Islet precursor cell (in vitro differentiated cells): ENCODE measurements at places on chromosomes 5 and 9.

- DNase-seq = peak; percentile 80
These were observed 424.1 kb upstream of the KIF2A start for GRCh38 chr5:61881821-61882487.

- DNase-seq = peak; percentile 60
These were observed 428.8 kb upstream of the CLINT1 start for GRCh38 chr5:158287643-158288271.

- no peak for DNase-seq
These were observed 46.4 kb downstream of the MOCS2 start for GRCh38 chr5:53063176-53063575.

- DNase-seq = no peak
These were observed 6.4 kb downstream of the LMBRD2 start for GRCh38 chr5:36145311-36145710.

- DNase-seq = no peak
These were observed 25.3 kb upstream of the APBA1 start for GRCh38 chr9:69697475-69697874.

DNA sequence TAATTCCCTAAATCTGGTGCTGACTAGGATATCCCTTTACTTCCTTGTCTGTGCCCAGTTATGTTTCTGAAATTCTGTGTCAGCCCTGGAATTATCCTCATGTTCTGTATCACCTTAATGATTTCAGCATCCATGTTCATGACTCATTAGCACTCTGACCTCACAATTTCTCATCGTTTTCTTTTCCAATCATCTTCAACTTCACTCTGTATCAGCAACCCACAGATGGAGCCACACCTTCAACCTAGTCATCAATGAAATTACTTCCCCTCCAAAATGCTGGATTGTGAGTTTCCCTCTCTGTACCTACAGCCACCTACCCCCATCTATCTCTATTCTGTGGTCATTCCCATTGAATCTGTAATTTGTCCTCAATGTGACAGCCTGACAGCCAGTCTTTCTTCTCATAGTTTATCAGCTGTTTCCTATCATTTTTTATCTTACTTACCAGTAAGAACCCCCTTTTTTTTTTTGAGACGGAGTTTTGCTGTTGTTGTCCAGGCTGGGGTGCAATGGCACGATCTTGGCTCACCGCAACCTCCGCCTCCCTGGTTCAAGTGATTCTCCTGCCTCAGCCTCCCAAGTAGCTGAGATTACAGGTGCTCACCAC lies 3.1 kb upstream of the IL6ST start:
- DNase-seq = no peak

DNA sequence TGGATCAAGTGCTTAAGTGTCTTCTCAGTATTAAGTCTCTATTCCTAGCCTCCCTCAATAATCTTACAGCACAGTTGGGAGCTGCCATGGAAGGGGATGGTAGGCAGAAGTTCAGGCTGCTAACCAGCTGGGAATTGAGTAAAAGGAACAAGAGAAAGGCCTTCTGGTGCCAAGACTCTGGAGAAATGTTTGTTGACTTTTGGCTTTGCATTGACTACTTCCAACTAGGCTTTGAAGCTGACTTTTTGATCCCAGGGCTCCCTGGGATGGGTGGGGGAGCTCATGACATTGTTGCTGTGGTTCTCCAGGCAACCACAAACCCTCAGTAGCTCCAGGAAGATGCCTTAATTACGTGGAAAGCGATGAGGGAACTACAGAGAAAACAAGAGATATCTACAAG lies 85.2 kb upstream of the HTR4 start:
- DNase-seq = no peak

DNA sequence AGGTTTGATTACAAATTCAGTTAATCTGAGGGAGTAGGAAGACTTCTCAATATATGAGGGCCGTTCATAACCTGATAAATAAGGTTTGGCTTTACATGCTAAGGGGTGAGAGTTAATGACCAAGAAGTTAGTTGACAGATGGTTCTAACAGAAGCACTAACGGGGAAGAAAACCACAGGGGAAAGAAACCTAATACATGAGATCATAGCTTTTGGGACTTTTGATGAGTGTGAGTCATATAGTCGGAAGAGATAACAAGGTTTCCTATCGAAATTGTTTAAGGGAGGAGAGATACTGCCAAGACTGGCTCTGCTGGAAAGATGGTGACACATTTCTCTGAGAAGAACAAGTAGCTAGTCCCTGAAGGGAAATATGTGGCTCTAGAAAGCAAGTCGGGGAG lies 140.1 kb downstream of the COX7C start:
- no peak for DNase-seq

- DNase-seq = no peak
These were observed 9.9 kb upstream of the RNF130 start for GRCh38 chr5:180081481-180081880.

DNA sequence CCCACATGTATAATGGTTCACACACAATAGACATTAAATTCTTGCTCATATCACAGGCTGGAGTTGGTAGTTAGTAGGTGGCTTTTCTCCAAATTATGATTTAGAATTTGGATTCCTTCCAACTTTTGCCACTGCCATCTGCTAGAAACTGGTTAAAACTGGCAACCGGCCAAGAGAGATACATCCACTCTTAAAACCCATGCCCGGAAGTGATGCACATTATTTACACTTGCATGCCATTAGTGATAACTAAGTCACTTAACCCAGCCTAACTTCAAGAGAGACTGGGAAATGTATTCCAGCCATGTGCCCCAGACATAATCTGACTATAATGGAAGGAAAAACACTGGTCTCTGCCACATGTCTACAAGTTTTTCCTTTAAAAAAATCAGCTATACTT lies 395.7 kb upstream of the SEMA6A start:
- no peak for DNase-seq

DNA sequence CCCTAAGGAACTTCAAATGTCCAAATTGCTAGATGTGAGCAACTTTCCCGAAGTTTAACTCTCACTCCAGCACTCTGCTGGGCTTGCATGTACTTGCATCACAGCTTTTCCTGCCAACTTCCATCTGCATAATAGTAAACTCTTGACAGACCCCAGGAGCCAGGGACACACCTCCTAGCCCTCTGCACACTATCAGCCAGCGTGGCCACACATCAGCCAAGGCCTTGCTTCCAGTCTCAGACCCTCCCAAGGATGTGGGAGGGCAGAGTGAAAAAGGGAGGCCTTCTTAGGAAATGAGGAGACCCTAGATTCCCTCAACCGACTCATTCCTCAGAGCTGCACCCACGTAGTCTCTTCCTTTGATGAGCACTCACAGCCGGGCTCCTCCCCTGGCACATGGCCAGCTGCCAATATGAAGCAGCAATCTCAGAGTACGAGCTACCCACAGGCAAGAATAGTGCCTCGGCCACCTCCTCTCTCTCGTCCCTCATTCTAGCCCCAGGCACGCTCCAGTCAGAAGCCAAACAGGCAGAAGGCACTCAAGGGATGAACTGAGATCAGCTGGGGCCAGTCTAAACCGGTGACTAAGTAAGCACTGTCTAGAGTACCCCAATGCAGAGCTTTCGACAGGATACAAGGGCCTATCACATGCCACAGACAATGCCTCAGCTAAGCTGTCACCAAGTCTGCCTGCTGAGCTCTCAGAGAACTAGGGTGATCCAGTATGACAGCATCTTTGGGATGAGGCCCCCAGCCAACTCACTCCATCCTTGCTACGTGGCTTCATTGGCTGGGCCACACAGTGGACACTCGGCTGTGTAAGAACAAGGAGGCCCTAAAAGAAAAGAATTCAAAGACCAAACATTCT lies 2.3 kb downstream of the P4HA2 start:
- peak; percentile 60 for DNase-seq

GRCh38 chr9:136695955-136696354 lies 8.7 kb upstream of the AGPAT2 start:
- no peak for DNase-seq

DNA sequence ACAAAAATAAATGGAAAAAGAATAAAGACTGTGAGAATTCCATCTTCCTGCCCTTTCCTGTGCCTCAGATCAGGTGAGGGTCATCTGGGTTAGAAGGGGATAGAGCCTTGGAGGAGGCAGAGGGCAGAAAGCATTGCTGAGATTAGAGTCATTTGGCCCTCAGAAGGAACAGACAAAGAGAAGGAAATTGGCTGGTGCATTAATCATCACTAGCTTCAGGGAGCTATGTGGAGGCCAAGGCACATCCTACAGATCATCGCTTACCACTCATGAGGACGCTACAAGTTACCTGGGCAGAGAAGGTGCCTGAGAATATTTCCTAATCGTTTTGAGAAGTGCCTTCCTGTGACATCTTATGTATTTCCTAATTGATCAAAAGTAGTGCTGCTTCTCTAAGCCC lies 74.5 kb downstream of the C7 start:
- no peak for DNase-seq

- DNase-seq = peak; percentile 46
These were observed 90.7 kb downstream of the CACNA1B start for GRCh38 chr9:137968235-137968634.

DNA sequence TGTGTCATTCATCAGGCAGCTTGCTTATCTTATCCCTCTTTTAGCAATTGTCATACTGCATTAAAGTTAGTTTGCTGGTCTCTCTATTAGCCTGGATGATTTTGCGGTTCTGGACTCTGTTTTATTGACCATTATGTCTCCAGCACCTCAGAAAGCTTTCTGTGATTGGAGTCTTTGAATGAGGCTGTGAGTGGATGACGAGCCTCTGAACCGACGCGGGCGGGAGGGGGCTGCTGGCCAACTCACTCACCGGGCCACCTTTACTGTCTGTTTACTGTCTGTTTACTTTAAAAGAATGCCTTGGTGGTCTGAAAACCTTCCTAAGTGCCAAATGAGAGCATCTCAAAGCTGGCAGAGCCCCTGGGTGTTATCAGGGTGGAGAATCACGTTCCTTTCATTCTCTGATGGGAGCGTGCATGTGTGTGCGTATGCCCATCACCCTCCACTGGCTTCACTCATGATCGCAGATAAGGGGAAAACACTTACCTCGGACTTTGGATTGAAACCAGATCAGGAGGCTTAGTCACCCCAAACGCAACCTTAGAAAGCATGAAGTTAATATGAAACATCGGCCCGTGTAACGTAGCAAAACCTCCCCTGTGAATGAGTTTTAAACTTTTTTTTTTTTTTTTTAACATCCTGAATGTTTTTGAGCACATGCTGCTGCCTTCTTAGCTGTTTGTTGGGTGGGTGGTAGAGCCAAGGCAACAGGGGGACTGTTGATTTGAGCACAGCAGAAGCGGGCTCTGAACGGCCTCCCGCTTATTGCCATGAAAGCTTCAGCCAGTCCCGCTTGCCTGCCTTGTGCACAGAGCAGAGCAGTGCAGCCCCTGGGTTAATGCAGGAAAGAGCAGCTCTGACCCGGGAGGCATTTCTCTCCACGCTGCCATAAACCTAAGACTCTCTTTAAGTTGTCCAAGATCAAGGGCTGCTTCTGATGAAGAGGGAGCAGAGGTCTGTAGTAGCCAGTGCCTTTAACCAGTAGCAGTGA lies 173.6 kb downstream of the GADD45G start:
- DNase-seq = peak; percentile 82

- DNase-seq = no peak
These were observed 17.9 kb downstream of the ITGA1 start for GRCh38 chr5:52805615-52806014.
